ENCODE measurements at places on chromosomes 5 and 9.

DNA sequence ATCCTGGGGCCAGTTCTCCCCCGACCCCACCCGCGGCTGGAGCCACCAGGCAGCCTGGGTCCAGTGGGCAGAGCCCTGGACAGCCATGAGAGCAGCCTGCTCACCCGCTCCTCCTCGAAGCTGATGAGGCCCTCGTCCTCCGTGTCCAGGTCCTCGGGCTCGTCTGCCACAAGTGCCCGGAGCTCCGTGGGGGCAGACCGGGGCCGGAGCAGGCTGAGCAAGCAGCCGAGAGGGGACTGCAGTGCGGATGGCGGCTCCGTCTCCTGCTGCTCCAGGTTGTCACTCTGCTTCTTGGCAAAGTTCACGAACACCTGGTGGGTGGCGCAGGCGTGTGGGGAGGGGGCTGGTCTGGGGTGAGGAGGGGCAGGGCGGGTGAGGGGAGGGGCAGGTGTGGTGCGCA is 11.9 kb upstream of the CLIC3 start:
- no peak for DNase-seq

- DNase-seq, result no peak
Measured at GRCh38 chr5:157214861-157215513, 34.3 kb downstream of the ITK start.

DNA sequence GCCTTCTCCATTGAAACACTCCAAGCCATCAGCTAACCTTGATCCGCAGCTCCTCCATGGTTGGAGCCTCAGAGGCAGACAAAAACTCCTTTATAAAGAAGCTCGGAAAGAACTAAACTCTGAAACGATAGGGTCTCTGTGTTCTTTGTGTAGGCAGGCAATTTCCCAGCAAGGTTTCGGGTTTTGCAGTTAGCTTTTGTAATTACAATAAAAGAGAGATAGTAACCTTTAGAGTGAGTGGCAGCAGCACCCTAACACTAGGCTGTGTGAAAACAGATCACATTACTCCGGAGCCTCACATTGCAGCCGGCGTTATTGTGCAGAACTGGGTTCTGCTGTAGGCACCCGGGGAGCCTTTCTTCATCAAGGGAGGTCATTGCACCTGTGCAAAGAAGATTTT is 115.8 kb upstream of the MAP3K1 start:
- no peak for DNase-seq

- no peak for DNase-seq
Measured at GRCh38 chr5:7078101-7078500, 317.8 kb upstream of the ADCY2 start.

GRCh38 chr9:94952565-94953373 is 226.3 kb downstream of the AOPEP start:
- DNase-seq, result no peak
